ENCODE measurements at places on chromosomes 11 and 22. TPM values are rescaled to one million over a fixed set of nuclear protein-coding genes. Genes with fewer than 3 reads are reported as not detected.

The CRYBA4 gene
- not detected for total RNA-seq

The POU2AF3 gene
- not detected for total RNA-seq

The PRG3 gene
- not detected for total RNA-seq

GRCh38 chr11:71336176-71336995 lies 84.0 kb upstream of the SHANK2 start:
- DNase-seq: no peak

- no peak for DNase-seq
Measured at GRCh38 chr11:94708642-94709041, 59.5 kb upstream of the AMOTL1 start.

- no peak for DNase-seq
Measured at GRCh38 chr11:134289789-134290188, 13.6 kb downstream of the GLB1L3 start.

GRCh38 chr11:71489311-71490043 lies 36.5 kb downstream of the NADSYN1 start:
- DNase-seq: peak; percentile 58

DNA sequence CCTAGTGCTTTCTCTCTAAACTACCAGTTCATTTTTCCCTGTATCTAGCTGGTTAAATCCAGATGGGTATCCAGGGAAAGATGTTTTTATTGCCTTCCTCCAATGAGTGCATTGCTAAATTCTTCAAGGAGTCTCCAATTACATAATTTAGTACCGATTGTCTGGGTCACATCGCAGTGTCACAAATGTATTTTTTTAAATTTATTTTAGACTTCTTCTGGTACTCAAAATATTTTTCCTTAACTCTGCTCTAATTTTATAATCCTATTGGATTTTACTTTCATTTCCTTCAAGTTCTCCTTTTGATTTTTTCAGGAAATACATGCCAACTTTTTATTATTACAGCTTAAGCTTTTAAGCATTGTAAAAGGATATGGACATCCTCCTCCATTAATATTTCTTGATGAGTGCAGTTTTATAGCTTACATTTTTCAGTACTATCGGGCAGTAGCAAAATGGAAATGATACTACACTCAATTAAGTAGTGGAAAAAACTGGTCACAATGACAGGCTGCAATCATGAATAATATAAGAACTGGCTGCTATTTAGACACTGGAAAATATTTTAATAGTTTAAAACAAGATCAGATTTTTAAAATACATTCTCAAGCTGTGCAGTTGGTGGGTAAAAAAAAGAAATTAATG lies 20.3 kb downstream of the BBOX1 start:
- DNase-seq: no peak

DNA sequence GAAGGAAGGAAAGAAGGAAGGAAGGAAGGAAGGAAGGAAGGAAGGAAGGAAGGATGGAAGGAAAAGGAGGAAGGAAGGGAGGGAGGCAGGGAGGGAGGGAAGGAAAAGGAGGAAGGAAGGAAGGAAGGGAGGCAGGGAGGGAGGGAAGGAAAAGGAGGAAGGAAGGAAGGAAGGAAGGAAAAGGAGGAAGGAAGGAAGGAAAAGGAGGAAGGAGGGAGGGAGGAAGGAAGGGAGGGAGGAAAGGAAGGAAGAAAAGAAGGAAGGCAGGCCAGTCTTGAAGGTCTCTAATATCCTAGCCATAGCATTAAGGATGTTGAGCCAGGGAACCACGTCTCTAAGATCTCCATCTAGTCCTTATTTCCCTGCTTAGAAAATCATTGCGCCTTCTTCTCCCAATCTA lies 78.8 kb downstream of the TMPRSS5 start:
- DNase-seq: no peak

DNA sequence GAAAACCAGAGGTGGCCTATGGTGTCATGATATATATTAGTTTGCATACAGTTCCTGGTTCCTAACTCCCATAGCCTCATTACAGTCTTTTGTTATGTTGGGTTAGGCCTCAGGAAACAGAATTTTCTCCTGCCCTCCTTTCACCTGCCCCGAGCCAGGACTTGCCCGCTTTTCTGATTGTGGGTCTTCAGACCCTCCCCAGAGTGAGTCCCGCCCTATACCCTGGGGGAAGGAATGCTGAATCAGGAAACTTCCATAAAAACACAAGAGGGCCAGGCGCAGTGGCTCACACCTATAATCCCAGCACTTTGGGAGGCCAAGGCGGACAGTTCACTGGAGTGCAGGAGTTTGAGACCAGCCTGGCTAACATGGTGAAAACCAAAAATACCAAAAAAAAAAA lies 70.9 kb downstream of the SLC35F2 start:
- DNase-seq: no peak
